ENCODE measurements at places on chromosomes 12 and 14.

DNA sequence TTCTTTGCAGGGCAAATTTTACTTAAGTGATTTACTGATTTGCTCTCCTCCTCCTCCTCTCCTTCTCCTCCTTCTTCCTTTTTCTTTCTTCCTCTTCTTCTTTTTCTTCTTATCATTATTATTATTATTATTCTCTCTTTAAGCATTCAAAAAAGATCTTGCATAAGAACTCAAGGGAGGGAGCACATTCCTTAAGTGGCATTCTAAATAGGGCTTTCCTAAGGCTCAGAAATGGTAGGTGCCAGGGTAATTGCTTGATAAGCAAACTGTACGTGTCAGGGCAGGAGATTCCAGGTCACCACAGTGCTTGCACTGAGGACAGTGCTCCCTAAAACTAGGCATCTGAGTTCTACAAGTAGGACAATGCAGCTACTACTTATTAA lies 92.4 kb downstream of the SPTSSA start:
- no peak for DNase-seq

- DNase-seq, result no peak
Observed at GRCh38 chr14:94145902-94146527, 16.6 kb upstream of the IFI27L2 start.

DNA sequence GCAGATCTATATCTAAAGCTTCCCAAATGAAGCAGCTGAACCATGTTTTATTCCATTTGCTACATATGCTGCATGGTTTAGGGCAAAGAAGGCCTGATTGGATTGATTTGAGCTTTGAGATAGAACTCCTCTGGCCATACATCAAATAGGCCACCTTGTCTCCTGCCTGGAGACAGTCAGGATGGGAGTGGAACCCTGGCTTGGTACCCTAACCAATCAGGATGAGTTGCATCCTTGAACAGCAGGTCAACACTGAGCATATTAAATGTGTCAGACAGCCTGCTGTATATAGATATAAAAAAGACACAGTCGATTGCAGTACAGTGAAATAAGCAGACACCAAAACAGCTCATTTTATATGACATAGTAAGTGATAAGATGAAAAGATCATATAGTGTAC lies 291.7 kb downstream of the NUAK1 start:
- no peak for DNase-seq

- DNase-seq, result no peak
Observed at GRCh38 chr12:102314821-102315220, 117.2 kb upstream of the PMCH start.

- DNase-seq, result no peak
Observed at GRCh38 chr12:76871082-76871481, 7.7 kb downstream of the CSRP2 start.

DNA sequence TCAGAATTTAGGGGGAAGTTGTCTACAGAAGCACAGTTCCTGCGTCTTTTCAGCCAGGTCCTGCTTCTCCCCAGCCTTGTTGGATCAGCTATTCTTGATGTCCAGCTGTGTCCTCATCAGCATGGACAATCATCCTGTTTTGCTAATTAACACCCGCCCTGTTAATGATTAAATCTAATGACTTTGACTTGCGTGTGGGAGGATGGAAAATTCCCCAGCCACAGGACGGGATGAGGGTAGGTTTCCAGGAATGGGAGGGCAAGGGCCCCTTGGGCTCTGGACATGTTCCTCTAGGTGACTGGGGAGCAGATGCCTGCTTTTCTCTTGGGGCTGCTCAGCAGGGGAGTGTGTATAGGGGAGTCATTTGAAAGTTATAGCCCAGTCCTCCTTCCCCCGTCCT lies 5.3 kb upstream of the PPP1R1A start:
- DNase-seq, result no peak

DNA sequence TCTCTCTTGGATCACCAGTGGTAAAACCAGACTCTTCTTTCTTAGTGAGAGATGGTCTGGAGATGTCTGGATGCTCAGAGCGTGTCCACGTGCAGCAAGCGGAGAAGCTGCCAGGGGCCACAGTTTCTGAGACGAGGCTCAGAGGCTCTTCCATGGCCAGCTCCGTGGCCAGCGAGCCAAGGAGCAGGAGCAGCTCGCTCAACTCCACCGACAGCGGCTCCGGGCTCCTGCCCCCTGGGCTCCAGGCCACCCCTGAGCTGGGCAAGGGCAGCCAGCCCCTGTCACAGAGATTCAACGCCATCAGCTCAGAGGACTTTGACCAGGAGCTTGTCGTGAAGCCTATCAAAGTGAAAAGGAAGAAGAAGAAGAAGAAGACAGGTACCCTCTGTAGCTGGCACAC lies 69.0 kb downstream of the TECPR2 start:
- no peak for DNase-seq

DNA sequence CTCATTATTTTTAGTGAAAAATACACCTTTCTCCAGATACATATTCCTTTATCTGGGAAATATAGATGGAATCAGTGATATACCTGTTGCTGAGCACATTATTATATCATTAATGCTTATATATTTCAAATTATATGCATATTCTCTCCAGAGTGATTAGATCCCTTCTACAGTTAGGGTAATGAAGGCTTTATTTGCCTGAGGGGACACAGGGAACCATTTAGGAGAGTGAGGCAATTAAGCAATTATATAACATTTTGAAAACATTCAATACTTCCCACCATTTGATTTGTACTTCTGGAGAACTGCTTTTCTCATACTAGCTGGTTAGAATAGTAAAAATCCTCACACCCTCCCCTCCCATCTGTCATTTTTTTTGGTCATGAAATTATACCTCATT lies 212.8 kb upstream of the NOVA1 start:
- DNase-seq, result no peak

DNA sequence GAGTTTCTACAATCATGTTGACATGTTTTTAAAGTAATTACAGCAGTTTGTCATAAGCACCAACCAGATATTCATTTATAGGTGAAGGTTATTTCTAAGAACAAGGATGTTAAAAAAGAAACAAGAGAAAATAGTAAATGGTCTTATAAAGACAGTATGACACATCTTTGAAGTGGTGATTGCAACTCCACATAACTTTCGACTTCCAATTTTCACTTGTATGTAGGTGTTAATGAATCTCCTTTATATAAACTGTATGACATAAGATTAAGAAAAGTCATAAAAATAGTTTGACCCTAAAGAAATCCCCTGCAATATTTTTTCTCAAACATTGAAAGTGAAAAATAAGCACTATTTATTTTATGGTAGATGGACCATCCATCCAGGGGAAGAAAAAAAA lies 144.8 kb upstream of the PTPRQ start:
- no peak for DNase-seq

- DNase-seq, result no peak
Observed at GRCh38 chr14:89650077-89650978, 233.3 kb upstream of the FOXN3 start.

DNA sequence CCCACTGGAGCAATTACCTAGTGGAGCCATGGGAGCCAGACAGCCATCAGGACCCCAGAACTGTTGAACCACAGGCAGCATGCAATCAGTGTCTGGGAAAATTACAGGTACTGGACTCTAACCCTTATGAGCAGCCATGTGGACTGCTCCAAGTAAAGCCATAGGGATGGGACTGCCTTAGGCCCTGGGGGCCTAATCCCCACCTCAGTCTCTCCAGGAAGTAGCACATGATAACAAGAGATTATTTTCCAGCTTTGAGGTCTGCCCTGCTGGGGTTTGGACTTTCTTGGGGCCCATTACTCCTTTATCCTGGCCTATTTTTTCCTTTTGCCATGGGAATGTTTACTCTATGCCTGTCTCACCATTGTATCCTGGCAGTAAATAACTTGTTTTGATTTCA lies 226.8 kb downstream of the AEBP2 start:
- no peak for DNase-seq

Measured in stimulated activated CD4-positive, alpha-beta T cell treated with anti-CD3 and anti-CD28 coated beads, Interleukin-15, amount 100 ng/mL, for 48 hours (primary cell).